ENCODE measurements at places on chromosomes 4 and X.

GRCh38 chr4:632196-632790, 6.9 kb downstream of the PDE6B start:
- no peak for DNase-seq

DNA sequence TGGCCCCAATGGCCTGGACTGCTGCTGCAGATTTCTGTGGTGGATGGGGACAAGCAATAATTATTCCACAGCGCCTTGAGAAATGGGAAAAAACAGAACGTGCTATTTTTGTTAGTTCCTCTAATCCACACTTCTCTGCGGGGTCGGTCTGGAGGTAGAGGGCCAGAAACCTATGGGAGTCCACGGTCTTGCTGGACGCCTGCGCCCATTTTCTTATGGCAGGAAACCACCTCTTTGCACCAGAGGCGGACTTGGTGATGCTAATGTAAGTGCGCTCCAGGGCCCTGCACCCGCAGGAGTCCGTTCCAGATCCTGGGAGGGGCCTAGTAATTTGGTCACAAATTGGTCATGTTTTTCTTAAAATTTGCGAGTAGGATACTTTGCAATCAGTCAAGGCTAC, 25.9 kb upstream of the CLDN24 start:
- no peak for DNase-seq

DNA sequence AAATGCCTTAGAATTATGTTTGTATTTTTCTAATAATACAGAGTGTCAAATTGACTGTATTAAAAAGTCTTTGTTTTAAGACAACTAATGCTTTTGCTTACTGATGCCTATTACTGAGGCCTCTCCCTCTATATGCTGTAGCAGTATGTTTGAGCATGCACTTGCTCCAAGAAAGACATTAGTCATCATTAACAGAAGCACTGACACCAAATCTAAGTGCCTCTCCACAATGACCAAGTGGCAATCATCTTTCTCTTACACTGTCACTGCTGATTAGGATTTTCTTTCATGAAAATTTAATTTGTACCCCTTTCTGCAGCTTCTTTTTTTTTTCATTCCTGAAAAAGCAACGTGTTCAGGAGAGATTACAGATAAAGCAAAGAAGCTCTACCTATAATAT, 11.1 kb upstream of the MAB21L2 start:
- DNase-seq = no peak

GRCh38 chr4:48133669-48134068, 381 bp downstream of the TXK start:
- DNase-seq = no peak

DNA sequence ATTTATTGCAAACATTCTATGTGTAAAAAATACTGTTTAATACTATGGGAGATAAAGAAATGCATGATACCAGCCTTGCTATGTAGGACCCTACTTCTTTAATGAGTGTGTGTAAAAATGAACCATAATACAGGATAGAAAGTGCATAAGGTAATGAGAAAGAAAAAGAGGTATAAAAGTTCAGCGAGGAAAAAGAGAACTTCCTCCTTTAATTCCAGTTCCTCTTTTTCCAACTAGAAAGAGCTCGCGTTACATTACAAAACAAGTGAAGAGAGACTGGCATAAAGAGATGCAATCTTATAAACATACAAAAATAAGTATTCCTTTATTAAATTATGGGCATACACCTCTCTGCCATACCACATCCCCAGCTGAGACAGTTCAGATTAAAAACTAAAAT, 77.4 kb downstream of the ANKRD17 start:
- DNase-seq = no peak

GRCh38 chr4:126776361-126776760, 856.4 kb upstream of the INTU start:
- no peak for DNase-seq

DNA sequence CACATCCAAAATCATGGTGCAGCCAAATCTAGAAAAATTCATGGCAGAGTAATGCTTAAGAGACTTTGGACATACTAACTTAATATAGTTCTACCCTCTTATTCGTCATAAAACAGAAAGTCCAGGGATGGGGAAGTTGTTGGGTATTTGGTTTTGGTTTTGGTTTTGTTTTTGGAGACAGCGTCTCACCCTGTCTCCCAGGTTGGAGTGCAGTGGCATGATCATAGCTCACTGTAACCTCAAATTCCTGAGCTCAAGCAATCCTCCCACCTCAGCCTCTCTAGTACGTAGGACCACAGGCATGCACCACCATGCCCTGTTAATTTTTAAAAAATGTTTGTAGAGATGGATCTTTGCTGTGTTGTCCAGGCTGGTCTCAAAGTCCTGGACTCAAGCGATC, 271.8 kb upstream of the TENM3 start:
- DNase-seq = peak; percentile 37

GRCh38 chr4:42923431-42923830, 30.9 kb downstream of the GRXCR1 start:
- no peak for DNase-seq

- no peak for DNase-seq
These were observed 128.8 kb downstream of the RAB28 start for GRCh38 chr4:13355111-13355880.

DNA sequence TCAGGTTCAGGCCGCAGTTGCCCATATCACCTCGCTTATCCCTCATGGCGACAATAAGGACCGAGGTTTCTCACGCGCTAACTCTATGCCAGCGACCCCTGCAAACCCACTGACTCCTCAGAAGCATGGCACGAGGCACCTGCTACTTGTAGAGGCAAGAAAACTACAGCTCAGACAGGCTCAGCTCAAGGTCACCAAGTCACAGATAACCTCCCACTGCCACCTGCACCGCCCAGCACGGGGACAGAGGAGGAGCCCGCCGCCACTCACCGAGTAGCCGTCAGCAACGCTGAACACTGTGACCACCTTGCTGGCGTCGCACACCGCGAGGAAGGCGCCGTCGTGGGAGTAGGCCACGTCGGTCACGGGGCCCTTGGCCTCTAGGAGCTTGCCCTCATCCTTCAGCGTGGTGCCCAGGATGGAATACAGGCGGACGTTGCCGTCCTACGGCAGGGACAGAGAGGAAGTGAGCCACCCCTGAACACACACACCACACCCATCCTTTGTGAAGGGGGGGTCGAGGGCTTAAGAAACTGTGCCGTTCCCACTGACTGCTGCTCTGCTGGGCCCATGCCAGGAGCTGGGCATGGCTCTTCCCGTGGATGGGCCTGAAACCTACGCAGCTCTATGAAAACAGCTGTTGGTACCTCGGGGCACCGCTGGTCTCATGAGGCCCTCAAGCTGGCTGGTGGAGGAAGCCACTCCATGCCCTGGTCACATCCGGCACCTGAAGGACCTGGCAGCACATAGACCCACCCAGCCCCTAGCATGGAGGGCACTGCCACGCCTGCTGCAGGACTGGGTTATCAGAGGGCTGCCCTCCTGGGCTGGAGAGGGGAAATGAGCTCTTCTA, 38.9 kb downstream of the WDR1 start:
- peak; percentile 4 for DNase-seq

- peak; percentile 63 for DNase-seq
These were observed 6.5 kb upstream of the USP46 start for GRCh38 chr4:52665592-52665991.
